IPS DF 19.7 (cell line): ENCODE measurements at places on chromosomes 13 and 19.

- DNase-seq, result no peak
Observed at GRCh38 chr13:48826039-48826438, 149.7 kb upstream of the FNDC3A start.

DNA sequence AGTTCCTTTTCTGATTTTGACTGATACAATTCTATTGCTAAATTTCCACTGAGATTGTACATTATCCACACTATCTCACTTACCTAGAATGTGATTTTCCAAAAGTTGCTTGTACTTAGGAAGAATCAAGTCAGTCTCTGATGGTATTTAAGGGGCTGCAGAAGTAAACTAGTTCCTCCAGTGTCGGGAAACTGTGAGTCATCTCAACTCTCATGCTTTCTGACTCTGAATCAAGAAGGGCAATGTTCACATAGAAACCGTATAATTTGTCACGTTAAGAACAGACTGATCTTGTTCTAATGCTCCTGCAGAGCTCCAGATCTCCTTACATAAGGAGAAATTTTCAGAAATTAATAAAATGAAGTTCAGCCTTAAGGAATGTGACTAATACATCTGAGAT lies 369.3 kb downstream of the KLF5 start:
- no peak for DNase-seq

DNA sequence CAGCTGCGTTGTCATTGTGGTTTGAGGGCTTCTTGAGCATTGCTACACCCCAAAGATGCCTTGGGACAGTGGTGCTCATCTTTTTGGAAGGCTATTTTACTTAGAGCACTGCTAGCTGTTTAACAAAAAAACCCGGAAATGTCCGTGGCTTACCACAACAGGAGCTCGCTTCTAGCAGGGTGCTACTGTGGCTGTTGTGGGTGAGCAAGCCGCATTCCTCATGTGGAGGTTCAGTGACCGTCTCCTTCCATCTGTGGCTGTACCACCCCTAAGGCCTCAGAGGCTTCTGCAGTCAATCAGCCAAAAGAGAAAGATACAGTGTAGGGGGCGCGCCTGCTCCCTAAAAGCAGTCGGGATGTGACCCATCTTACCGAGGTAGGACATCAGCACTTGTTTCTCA lies 1004.2 kb downstream of the UQCRFS1 start:
- no peak for DNase-seq

DNA sequence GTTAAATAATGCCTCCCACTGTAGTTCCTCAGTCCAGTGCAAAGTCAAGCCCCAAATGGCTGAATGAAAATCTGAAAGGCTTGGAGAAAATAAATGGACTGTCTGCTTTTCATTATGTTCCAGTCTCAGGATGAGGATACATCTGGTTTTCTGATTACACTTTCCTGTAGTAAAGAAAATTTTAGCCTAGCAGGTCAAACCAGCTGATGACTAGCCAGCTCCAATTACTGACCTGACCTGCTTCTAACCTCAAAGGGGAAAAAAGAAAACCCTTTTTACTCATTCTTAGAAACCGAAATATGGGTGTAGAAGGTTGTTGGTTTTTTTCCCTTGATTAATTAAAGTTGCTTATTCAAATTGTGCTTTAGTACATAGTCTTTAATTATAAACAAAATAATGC lies 418.4 kb downstream of the EFNB2 start:
- no peak for DNase-seq

DNA sequence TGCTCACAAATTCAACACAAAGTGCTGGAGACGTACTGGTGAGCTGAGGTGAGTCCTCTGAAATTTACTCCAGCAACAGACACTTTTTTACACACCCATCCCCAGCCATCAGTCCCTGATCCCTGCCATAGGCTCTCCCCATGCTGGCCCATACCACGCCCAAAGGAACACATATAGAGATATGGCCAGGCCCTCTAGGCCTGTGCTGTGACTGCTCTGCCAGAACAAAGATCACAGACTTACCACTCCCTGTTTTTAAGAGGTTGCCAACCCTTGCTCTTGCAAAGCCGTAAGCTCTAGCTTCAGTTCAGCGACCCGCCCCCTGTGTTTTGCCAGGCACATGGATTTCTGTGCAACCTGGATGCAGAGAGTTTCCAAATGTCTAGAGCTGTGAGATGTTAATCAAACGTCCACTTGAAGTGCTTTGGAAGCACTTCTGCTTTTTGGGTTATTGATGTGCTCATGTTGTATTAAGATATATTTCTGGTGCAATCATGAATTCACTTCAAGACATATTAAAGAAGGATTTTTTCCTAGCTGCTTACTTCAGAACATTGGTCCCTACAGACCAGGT lies 59.7 kb downstream of the DLEU7 start:
- no peak for DNase-seq

GRCh38 chr19:3193256-3194105 lies 7.8 kb downstream of the NCLN start:
- DNase-seq, result no peak

- no peak for DNase-seq
Observed at GRCh38 chr13:95497381-95497807, 55.1 kb upstream of the CLDN10 start.

- no peak for DNase-seq
Observed at GRCh38 chr13:93716623-93717022, 490.0 kb downstream of the GPC6 start.

DNA sequence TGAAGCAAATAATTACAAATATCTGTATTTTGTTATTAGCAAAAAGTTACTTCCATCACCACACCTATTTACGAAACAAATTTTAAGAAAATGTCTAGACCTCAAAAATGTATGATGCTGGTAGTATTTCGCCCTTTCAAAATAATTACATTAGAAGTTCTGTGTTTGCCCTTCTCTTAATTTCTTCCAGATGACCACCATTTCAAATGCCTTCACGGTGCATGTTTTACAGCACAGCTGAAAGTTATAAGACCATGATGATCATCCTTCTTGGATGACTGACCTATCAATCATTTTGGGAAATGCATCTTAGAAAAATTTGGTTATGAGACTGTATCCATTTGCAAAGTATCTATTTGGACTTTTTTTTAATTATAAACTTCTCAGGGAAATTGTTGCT lies 390.8 kb downstream of the SLITRK6 start:
- no peak for DNase-seq

- no peak for DNase-seq
Observed at GRCh38 chr13:52713894-52714293, 25.7 kb downstream of the CNMD start.

GRCh38 chr19:49524812-49525455 lies 2.9 kb upstream of the RCN3 start:
- no peak for DNase-seq

GRCh38 chr13:27826379-27827353 lies 34.4 kb downstream of the GSX1 start:
- DNase-seq, result no peak

- no peak for DNase-seq
Observed at GRCh38 chr19:48629297-48629598, 7.9 kb downstream of the DBP start.

DNA sequence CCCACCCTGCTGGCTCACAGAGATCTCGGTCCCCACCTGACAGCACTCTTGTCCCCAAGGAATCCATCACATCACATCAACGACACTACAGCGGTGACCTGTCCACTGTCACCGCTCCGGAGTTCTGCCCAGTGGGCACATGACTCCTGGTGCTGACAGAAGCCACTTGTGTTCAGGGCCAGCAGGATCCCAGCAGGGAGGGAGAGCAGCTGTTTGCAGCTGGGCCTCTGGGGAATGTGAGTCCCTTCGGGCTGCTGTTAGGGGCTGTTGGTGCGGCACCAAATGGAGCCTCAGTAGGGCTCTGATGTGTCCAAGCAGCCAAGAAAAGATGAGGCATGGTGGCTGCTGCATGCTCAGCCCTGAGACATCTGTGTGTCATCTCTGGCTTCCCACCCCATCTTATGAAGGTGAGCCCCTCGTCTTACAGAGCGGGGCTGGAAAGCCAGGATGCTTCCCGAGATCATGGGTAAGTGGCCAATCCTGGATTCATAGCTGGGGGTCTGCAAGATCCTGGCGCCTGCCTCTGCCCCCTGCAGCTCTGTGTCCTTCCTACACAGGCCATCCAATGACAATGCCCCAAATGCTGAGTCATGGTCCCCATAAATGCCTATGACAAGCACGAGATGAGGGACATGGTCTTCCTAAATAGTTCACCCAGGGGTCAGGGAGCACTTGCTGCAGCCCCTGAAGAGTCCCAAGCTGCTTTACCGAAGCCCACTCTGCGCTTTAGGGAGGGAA lies 56.0 kb downstream of the F2RL3 start:
- DNase-seq, result no peak

GRCh38 chr19:46133777-46134241 lies 9.3 kb upstream of the IGFL3 start:
- DNase-seq, result peak; percentile 54

DNA sequence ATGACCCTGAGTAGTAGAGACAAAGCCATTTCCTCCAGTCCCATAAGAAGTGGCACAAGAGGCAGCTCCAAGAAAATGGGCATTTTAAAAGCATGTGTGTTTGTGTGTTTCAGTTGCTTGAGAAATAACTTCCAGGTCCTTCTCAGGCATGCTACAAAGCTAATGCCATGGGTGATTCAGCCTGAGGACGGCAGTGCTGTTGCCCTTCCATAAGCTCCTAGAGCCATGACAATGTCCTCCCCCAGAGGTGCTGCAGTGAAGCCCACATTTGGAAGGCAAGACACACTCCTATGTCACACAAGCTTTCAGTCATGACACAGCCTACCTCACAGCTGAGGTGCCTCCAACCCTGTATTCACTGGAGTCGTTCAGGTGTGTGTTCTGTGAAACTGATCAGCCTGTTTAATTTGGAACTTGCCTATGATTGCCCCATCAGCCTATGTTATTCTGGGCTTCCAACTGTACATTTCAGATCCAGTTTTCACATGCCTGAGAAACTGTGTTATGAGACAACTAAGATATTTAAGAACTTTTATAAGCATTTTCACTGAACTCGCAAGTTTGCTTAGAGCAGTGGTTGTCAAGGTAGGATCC lies 213.6 kb downstream of the FOXO1 start:
- DNase-seq, result no peak

DNA sequence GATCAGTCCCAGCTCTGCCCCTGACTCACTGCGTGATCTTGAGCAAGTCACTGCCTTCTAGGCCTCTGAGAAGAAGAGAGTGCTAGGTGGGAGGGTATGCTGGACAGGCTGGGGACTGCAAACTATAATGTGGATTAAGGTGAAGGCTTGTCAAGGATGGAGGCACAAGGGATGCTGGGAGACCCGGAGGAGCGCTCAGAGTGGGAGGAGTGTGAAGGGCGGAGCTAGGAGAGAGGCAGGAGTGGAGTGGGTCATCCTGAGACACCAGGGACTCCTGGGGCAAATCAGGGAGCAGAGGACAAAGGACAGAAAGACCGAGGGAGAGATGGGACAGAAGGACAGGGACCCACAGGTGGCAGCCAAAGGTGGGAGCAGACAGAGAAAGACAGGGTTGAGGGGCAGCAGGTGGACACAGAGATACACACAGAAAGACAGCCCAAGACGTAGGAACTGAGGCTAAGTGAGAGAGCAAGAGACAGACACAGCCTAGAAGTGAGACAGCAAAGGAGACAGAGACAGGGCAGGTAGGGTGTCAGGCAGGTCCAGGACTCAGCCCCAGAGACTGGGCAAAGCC lies 2.6 kb downstream of the GRIK5 start:
- DNase-seq, result no peak

GRCh38 chr19:57905258-57905657 lies 11.1 kb downstream of the ZNF417 start:
- DNase-seq, result no peak

DNA sequence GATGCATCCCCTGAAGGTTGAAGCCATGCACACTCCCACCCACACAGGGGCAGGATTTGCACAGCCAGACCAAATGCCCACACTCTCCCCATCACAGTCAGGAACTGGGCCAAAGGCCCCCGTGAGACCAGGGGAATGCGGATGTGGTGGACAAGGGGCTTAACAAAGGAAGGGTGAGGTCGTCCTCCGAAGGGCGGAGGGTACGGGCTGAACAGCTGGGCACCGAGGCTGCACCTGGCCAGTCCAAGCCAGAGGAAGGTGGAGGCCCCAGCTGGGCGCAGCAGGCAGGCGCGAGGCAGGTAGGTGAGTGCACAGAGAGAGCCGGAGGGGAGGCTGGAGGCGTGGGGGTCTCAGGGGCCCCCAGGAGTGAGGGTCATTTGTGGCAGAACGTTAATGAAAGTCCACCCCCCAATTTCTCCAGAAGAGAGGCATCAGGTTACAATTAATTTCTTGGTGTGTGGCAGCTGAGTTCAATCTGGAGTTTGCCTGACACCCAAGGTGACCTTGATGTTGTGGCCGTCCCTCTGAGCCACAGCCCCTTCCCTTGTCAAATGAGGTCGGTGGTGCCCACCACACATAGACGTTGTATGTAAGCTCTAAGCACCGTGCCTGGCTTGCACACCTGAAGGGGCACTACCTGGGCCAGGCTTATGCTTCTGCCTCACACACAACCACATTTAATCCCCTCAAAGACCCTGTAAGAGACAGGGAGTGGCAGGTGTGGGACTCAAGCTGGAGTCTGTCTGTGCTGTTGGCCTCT lies 2.9 kb downstream of the KLK15 start:
- no peak for DNase-seq

- DNase-seq, result no peak
Observed at GRCh38 chr19:33204136-33204973, 10.2 kb downstream of the LRP3 start.

- no peak for DNase-seq
Observed at GRCh38 chr19:32869369-32869965, at the start of gene SLC7A9. Gene SLC7A9, minus strand, starts transcription at chr19:32869767. Its CDS starts 1,233 bp downstream, at chr19:32868534.

- no peak for DNase-seq
Observed at GRCh38 chr19:58229255-58229639, 533 bp downstream of the ZNF544 start.

GRCh38 chr19:18420930-18421329 lies 1.7 kb downstream of the SSBP4 start:
- DNase-seq, result no peak

GRCh38 chr13:113774177-113775107 lies 15.4 kb downstream of the TMEM255B start:
- no peak for DNase-seq

GRCh38 chr13:30364876-30365275 lies 57.4 kb upstream of the UBE2L5 start:
- no peak for DNase-seq

GRCh38 chr13:72430923-72431322 lies 296.5 kb downstream of the MZT1 start:
- no peak for DNase-seq

DNA sequence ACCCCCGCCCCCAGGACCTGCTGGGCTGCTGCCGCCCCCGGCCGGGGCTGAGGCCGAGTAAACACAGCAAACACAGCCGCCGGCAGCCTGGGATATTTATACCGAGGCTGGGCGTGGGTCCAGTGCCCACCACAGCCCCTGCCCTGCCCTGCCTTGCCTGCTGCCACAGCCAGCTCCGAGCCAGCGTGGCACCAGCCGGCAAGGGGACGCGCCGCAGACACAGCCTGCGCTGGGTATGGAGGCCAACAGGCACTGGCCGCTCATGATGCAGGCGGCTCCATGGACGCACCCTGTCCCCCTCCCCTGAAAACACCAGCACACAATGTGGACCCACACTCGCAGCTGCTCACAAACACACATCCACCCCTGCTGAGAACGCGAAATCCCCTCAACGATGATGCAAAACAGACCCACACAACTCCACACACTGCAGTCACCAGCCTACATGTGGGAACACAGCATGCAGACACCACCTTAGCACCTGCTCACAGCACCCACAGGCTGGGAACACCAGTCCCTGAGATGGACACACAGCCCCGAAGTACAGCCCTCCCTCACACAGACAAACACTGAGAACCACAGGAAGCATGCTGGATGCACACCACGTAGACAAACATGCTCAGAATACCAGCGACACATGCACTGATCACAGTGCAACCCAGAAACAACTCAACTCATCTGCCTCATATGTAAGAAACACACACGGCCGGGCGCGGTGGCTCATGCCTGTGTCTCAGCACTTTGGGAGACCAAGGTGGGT lies 16.2 kb downstream of the CCDC97 start:
- DNase-seq, result no peak

GRCh38 chr19:5850743-5851293 lies 431 bp downstream of the FUT3 start:
- DNase-seq, result no peak
